Psoas muscle (tissue), 8 donors: ENCODE measurements at places on chromosomes 12 and 14. TPM values are rescaled to one million over a fixed set of nuclear protein-coding genes. Genes with fewer than 3 reads are reported as not detected.
A peak's percentile ranks its signal among the peaks of the same experiment; 100 is the strongest.

The OTOGL gene
- polyA plus RNA-seq = 0.03 TPM

The TMX1 gene
- 16.0 TPM for polyA plus RNA-seq

The ACOT6 gene
- polyA plus RNA-seq = not detected

The PTCSC3 gene
- not detected for polyA plus RNA-seq

The KRT81 gene
- 0.14 TPM for polyA plus RNA-seq

The USP44 gene
- 0.17 TPM for polyA plus RNA-seq

The EMP1 gene
- polyA plus RNA-seq = 14.4 TPM

The TMTC1 gene
- polyA plus RNA-seq = 15.8 TPM

The LHX5 gene
- not detected for polyA plus RNA-seq

The NKX2-1 gene
- polyA plus RNA-seq = not detected

The ZBTB42 gene
- polyA plus RNA-seq = 6.6 TPM

The ETFBKMT gene
- 3.6 TPM for polyA plus RNA-seq

DNA sequence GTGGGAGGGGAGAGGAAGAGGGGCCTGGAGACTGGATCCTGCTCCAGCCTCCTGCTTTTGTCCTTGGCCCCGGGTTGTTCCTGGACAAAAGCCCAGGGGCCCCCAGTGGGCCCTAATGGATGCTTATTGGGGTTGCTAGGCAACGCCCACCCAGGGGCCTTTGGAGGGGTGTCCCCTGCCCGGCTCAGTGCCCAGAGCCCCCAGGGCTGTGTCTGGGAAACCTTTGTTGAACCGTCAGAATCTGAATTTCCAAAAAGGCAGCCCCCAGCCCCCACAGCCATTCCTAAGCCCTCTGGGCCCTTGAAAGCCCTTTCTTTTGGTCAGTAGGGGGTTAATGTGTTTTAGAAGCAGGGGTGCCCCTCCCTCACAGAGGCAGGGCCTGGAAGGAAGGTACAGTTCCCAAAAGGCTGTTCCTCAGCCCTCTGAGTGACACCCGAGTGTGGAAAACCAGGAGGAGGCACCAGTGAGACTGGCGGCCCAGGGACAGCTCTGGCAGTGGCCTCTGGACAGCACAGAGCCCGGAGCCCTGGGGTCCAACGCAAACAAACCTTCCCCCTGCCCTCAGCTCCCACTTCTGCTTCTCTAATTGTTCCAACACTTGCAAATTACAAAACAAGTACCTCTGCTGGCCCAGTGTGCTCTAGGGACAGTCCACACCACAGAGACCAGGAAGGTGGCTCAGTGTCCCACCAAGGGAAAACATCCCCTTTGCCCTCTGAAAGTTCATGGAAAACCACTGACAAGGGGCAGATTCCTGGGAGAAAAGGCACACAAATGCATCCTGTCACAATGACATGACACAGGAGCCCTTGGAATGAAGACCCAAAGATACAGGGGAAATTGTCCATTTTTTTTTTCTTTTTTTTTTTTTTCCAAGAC, 19.4 kb downstream of the HHIPL1 start:
- DNase-seq = no peak

DNA sequence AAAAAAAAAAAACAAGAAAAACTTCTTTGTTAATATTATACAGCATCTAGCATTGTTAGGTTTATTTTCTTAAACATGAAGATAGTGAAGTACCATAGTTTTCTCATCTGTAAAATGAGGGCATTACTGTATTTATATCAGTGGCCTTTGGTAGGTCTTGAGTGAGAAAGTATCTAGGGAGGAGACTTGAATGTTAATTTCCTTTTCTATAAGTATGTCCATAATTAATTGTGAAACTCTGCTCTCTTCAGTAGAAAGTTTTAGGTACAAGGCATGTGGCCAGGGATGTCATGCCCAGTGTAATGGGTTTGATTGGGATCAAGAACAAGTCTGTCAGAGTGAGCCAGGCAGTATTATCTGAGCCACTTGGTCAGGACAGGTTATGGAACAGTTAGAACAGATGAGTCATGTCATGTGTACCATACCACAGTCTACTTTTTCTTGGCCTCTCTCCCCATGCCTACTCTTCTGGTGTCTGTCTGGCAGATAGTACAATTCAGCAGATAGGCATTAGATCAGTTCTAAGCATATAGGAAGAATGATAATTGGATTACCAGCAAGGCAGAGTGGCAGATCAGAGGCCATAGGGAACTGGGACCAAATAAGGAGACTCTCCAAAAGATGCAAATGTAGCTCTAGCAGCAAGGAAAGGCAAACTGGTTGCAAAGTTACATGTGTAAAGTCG, 30.4 kb downstream of the FBXO34 start:
- no peak for DNase-seq

- DNase-seq = no peak
Measured at GRCh38 chr12:98741196-98741555, 96.1 kb downstream of the APAF1 start.

DNA sequence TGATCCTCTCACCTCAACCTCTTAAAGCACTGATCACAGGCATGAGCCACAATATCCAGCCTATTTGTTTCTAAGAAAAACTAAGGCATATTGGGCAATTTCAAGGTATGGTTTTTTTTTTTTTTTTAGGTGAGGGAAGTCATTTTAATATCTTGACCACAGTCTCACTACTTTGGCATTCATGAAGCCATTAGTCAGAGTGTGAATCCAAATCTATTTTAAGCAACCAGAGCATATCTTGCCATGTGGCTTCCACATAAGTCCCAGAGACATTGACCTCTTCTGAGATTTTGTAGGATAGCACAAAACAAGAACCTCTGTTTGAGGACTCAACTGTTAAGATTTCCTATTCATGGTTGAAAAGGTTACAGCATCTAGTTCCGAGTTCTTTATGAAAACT, 130.3 kb upstream of the RBM19 start:
- no peak for DNase-seq

- DNase-seq = no peak
Measured at GRCh38 chr14:24072436-24072835, 1.1 kb downstream of the CPNE6 start.

GRCh38 chr12:49777800-49778748, 36.7 kb downstream of the TMBIM6 start:
- DNase-seq = no peak

- DNase-seq = no peak
Measured at GRCh38 chr14:28344381-28344780, 422.2 kb upstream of the FOXG1 start.

- DNase-seq = peak; percentile 55
Measured at GRCh38 chr12:46110223-46110611, 119.8 kb upstream of the SCAF11 start.

- no peak for DNase-seq
Measured at GRCh38 chr14:98593361-98593761, 678.6 kb downstream of the BCL11B start.

- no peak for DNase-seq
Measured at GRCh38 chr14:59117754-59118528, 70.5 kb upstream of the DAAM1 start.

GRCh38 chr14:102015045-102015685, 50.8 kb downstream of the DYNC1H1 start:
- no peak for DNase-seq

DNA sequence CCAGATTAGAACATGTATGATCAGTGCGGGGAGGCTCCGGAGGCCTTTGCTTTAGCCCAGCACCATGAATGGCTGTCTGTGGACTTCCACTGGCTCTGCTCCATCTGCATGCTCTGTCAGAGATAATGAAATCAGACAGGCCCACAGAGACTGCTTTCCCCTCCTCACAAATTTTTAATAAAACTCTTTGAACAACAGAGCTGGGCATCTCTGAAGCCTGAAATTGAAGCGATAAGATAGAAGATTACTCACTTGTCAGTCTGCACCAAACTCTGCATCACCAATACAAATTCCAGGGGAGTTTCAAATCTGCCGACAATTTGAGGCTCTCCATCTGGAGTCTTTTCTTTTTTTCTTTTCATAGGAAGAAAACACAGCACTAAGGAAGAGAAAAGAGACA, 110.0 kb downstream of the DYRK2 start:
- no peak for DNase-seq

- DNase-seq = no peak
Measured at GRCh38 chr12:101571105-101571504, 23.7 kb upstream of the MYBPC1 start.

- DNase-seq = peak; percentile 75
Measured at GRCh38 chr12:123533672-123534643, at the start of gene RILPL1. TSS of gene RILPL1 (minus strand) at chr12:123533719. CDS start at chr12:123533482, 237 bp downstream.

DNA sequence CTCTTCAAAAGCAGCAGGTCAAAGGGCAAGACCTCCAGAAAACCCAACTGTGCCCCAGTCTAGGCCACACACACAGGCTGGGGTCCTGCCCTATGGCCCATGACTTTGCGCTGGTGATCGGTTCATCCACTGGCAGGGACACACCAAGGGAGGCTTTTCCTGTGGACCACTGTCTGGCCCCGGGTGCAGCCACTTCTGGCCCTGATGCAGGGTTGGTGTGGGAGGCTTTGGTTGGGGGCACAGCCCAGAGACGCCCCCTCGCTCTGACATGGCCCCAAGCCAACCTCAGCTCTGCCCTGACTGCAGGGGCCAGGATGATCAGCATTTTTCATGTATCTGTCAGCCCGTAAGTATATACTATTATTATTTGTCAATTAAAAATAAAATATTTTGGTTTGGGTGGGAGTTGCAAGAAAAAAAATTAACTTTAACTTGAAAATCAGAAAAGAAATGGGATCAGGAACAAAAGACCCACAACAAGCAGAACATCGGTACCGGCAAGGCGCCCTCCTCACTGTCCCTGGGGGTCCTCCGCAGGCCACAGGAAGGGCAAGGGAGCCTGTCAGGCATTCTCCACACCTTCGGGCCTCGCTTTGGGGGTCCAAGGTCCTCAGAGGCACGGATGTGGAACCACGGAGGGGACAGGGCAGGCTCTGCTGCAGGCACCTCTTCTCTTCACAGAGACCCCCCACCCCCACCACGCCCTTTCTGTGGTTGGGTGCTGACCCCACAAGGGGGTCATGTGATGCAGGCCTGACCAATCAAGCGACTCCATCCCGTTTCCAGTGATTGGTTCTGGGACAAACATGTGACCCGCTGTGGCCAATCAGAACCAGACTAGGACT, 181.5 kb upstream of the SFSWAP start:
- no peak for DNase-seq

GRCh38 chr12:76432733-76433132, 84.5 kb upstream of the BBS10 start:
- no peak for DNase-seq

DNA sequence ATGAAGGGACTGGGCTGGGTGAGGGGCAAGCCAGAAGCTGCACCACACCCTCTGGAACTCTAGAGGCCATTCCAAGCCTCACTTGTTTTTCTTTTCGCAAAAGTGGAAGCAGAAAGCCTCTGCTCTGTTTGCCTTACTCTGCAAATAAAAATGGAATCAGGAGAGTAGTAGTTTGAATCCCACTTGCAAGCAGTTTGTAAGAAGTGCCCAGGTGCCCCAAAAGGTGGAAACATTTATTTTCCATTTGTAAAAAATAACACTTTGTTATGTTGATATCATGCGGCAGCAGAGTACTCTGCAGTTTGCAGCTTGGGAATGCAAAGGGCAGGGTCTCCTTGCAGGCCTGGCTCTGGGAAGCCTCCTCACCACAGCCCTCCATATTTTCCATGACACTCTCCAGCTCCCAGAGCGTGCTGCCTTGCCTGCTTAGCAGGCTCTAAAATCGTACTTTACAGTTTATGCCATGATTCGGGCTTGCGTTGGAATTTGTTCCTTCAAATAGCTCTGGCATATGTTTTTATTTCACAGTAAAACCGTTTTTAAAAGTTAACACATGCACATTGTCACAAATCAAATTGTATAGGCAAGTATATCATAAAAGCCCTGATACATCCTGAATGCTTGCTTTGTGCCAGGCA, 20.0 kb downstream of the TUNAR start:
- no peak for DNase-seq

GRCh38 chr12:12839003-12839395, 25.9 kb downstream of the DDX47 start:
- DNase-seq = no peak

- DNase-seq = no peak
Measured at GRCh38 chr14:68109132-68109900, 289.7 kb downstream of the RAD51B start.

GRCh38 chr12:39623919-39624318, 4.3 kb upstream of the ABCD2 start:
- no peak for DNase-seq

- no peak for DNase-seq
Measured at GRCh38 chr12:3973973-3974644, 100.9 kb upstream of the PARP11 start.

- DNase-seq = no peak
Measured at GRCh38 chr12:78917513-78917912, 52.9 kb downstream of the SYT1 start.
